Hepatocyte (in vitro differentiated cells): ENCODE measurements at places on chromosomes 2 and 18.

- no peak for DNase-seq
Observed at GRCh38 chr2:231926761-231927565, 767 bp upstream of the NPPC start.

DNA sequence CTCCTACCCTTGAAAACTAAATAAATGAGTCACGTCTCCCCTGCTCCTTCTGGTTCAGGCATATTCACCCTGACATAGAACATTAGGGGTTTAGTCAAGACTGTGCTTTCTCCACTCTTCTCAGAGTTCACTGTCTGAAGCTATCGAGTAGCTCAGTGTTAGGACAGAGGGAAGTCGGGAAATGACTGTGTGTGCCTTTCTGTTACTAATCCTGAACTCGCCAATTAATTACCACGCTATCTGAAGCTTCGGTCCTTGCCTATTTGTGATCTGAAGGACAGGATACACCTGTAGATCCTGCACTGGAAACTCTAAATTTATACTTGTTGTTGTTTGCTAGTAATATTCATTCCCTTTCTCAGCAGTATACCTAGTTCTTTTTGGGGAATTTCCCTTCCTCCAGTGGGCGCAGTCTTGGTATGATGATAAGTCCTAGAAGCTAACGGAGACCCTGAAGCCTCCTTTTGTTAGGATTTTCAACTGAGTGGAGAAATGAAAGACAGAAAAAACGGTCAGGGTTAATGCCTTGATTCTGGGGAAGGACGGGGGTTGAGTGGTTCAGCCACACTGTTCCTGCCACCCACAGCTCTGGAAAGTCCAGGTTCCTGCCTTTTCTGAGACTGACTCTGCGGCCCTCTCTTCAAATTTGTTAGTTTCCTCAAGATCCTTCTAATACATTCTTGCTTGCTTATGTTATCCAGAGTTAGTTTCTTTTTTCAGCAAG, 218.0 kb downstream of the DLGAP1 start:
- no peak for DNase-seq

DNA sequence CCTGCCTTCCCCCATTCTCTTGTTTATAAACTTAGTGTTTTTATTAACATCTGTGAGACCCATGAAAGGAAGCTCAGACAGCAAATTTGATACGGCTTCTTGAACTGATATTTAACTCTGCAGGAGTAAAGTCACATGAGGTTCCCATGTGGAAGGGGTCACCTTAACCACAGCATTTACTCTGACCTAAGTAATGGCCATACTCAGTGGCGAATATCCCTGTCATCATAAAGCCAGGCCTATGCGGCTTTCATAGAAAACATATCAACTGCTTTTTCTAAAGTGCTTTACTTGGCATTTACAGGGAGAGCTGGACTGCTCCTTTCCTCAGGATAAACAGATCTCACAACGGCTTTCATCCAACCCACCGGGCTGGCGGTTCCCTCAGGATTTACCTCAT, 9.0 kb downstream of the REG1A start:
- DNase-seq: no peak

GRCh38 chr2:84846041-84846663, 34.7 kb downstream of the TRABD2A start:
- DNase-seq: no peak

DNA sequence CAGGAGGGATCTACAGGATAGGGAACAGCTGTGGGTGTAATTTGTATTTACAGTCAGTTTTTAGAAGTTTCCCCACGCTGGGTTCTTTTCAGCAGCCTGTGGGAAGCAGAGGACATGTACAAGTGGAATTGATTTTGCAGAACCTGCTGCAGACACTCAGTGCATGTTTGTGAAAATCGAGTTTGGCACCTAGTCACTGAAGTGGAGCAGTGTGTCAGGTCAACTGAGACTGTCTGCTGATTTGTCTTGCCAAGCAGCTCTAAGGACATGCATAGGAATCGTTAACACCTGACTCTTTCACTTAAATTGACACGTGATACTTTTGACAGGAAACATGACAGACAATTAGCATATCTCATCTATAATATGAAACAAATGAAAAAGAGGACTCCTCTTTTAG, 416.6 kb downstream of the TMX3 start:
- no peak for DNase-seq

DNA sequence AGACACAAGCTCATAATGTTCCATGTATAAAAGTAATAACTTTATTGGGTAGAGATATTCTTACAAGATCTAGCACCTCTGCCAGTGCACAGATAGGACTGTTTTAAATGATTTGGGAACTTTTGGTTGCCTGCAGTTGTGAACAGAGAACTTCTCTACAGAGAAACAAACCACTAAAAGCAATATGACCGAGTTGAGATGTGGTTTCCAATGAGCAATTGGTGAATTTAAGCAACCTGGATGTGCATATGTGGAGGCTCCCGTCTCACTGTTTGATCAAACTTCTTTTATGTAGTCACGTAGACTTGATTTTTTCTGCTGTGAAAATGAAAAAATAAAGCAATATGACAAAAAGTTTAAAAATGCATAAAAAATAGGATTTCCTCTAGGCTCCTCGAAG, 7.8 kb downstream of the SOX11 start:
- DNase-seq: no peak
